ENCODE measurements at places on chromosomes 5 and 9.

GRCh38 chr5:72152545-72152944, 45.3 kb downstream of the MAP1B start:
- DNase-seq, result no peak

DNA sequence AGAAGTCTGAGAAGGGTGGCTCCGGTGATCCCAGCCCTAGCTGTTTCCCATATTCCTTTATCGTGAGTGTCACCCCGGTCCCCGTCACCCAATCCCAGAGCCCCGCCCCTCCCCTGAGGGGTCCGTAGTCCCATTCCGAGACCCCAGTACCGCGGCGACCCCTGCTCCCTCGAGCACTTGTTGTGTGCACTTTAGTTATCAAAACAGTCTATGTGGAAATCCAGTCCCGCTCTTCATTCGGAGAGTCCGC, 223 bp downstream of the LRSAM1 start:
- no peak for DNase-seq

- DNase-seq, result no peak
Observed at GRCh38 chr5:39652036-39652435, 227.3 kb upstream of the DAB2 start.

GRCh38 chr9:12884736-12885395, 110.0 kb downstream of the LURAP1L start:
- no peak for DNase-seq

GRCh38 chr5:116375926-116376325, 198.7 kb downstream of the SEMA6A start:
- DNase-seq, result no peak

- DNase-seq, result no peak
Observed at GRCh38 chr9:134775081-134775951, 105.3 kb upstream of the FCN2 start.

DNA sequence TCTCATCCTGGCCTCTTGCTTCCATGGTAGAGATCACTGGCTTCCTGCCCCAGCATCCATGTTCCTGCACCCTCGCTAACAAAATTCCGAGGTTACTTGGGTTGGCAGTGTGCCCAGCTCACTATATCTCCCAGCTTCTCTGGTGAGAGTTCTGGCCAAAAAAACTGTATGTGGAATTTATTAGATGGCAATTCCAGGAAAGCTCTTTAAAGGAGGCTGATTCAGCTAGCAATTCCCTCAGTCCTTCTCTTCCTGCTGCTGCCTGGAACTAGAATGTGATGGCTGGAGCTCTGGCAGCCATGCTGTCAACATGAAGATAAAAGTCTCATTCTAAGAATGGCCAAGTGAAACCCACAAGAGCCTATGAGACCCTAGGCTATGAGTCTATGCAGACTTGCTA, 88.8 kb downstream of the SECISBP2 start:
- DNase-seq, result no peak

- peak; percentile 7 for DNase-seq
Observed at GRCh38 chr5:17282283-17283120, 65.1 kb downstream of the BASP1 start.

GRCh38 chr5:177526191-177526590, 9.4 kb upstream of the DDX41 start:
- no peak for DNase-seq
